Stimulated activated CD4-positive, alpha-beta T cell treated with anti-CD3 and anti-CD28 coated beads, TNF-alpha, amount 100 ng/mL, for 24 hours (primary cell): ENCODE measurements at places on chromosomes 2 and 18.

GRCh38 chr2:219688560-219689445, 61.4 kb downstream of the SLC4A3 start:
- no peak for DNase-seq

DNA sequence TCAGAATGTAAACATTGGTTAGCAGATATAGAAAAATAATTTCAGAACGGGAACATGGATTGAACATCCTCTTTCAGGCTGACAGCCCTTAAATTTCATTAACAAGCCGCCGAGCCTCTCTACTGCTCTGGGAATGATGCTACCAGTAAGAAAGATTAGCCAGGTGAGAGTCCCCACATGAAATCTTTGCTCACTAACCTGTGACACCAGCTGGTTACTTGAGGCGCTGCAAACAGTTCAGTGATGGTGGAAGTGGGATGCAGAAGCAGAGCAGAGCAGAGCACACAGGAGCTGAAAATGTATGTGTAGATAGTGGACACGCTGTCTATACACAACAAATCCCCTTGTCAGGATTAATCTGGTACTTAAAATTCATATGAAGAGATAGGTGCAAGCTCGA, 721.1 kb downstream of the DPP10 start:
- DNase-seq, result no peak

DNA sequence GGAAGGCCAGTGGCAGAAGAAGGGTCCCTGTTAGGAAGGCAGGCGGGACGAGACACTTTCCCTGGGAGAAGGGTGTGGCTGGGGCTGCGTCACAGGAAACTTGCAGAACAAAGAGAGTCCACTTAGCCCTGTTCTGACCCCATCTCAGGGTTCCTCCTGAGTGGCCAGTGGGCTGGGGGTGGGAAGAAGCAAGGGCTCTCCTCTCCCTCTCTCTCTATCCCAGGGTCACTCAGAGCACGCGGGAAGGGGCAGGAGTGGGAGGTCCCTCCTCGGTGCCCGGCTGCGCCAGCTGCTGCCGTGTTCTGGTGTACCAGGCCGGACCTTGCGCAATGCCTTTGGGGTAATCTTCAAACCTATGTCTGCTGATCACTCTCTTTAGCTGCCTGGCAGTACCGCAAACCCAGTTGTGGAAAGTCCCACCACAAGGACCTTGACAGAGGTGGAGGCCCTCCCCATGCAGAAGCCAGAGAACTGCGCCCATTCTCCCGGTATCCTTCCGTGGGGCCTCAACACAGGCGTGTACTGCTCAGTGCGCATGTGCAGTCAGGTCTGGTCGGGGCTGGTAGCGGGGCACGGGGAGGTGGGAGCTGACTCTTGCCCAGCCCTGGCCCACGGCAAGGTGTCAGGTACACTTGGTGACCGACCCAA, 47.8 kb upstream of the ST3GAL5 start:
- DNase-seq, result no peak

DNA sequence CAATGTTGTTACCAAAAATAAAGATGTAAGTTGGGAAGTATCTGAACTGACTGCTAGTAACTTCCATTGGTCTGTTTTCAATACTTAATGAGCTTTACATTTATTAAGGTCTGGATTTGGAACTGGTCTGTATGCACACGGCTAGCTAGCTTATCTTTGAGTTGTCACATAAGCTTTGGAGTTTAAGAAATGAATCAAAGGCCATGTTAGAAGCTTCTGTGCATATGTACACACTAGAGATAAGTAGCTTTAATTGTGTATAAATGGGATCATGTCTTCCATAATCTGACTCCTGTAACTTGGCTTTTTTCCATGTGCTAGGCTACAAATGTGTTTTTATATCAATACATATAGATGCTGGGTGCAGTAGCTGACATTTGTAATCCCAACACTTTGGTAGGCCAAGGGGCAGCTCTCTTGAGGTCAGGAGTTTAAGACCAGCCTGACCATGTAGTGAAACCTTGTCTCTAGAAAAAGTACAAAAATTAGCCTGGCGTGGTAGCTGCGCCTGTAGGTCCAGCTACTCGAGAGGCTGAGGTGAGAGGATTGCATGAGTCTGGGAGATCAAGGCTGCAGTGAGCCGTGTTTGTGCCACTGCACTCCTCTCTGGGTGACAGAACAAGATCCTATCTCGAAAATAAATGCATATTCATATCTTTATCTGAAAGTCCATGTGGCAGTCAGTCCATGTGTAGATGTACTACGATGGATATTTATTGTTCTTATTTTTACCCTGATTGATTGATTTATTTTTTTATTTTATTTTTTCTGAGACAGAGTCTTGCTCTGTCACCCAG, 27.2 kb downstream of the ATIC start:
- DNase-seq, result no peak

- no peak for DNase-seq
Measured at GRCh38 chr2:153222231-153223165, 256.1 kb downstream of the RPRM start.

DNA sequence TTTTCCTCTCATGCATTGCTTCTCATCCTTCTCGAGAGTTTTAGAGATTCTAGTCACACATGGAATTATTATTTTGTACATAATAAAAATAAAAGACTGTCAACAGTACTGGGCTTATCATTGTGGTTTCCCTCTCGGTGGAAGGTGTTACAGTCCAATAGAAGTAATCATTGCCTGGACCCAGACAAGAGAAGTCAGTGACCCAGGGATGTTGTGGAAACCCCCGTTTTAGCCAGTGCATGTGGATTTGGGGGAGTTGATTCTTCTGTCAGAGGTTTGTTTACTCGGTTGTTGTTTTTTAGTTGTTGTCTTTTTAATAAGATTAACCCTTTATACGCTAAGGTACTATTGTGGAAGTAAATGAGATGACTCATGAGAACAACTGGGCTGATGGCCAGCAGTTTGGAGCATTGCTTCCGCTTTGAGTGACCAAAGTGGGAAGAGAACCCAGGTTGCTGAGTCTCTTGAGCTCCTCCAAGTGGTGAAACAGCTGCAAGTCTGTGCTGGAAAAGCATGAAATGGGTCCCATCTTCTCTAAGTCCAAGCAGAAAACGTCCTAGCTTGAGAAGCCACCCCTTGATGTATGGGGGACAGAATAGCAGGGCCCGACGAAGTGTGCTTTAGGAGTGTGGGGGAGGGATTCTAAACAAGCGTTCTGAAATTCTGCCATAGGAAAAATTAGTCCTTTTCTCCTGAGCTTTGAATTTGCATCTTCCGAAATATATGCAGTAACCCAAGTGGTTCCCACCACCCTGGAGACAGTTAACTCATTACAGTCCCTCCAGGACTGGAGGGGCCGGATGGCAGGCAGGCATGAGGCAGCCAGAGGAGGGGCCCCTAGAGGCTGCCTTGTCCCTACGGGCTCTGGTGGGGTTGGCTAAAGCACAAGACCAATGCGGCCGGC, 61.8 kb upstream of the GPR45 start:
- DNase-seq, result no peak

DNA sequence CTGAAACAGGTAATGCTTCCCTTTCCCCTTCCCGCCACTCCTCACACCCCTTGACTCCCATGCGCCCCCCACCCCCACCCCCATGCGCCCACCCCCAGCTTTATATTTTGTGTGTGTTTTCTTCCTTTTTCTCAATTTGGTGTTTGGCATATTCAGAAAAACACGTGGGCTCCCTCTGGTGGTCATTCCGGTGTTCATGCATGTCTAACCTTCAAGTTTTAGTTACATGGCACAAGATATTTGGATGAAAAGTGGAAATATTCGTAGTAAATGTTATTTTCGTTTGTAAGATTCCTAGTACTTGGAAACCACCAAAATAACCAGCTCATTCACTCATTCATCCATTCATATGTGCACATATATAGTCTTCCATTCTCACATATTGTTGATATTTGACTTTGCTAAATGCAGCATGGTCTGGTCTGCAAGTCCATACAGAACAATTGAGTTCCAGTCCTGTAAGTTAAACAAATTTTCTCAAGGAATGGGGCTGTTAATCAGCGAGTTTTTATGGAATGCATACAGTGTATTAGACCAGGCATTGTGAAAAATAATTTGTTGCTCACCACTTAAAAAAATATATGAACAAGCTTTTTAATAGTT, 143.6 kb upstream of the MAP3K20 start:
- DNase-seq, result peak; percentile 20

GRCh38 chr18:48003426-48004349, 73.2 kb upstream of the SMAD2 start:
- no peak for DNase-seq

GRCh38 chr2:11572996-11573395, 39.2 kb downstream of the GREB1 start:
- DNase-seq, result no peak

DNA sequence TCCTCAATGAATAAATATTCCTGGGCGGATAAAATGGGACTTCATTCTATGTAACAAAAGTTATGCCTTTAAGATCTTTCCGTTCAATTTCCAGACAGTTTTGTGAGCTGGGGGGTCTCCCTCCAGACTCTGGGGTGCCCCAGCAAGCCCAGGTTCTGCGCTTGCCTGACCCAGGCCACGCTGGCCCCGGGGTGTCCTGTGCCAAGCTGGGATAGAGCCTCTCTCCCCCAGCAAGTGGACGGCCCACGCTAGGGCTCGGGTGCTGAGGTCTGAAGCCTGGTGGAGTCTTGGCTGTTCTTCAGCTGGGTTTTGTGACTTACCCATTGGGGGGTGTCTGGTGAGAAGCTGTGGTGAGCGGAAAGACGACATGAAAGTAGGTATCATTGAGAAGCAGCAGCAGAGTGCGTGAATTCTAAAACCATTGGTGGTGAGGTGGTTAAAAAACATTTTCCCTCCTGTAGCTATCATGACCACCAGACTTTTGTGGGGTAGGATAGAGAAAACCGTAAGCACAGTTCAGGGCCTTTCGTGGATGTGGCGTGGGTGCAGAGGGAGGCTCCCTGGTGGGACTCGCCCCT, 346.8 kb downstream of the ANAPC1 start:
- no peak for DNase-seq

DNA sequence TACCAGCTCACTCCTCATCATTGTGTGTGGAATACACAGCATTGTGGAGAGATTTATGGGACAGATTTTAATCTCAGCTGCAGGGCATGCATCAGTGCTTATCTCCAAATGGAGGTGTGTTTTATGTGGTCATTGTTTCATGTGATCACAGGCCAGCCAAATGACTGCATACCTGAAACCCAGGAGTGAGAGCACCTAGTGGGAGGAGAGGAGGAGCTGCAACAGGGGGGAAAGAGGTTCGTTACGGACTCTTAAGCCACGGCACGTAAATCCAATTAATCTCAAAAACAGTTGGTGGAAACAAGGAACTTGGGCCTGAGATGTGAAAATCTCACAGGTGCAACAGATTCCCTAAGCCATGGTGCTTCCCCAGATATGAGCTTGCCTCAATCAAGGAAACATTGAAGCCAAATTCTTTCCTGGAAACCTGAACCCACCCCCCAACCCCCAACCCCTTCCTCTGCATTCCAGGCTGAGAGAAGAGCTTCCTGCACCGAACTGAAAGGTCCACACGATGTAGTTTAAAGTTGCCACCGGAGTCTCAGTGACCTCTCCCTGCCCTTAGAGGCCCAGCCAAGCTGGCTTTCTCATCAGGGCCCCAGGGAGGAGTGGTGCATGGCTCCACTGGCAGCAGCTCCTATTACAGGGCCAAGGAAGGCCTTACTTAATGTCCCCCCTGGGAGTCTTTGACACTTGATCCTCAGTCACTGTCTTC, 167.4 kb downstream of the C1D start:
- no peak for DNase-seq

DNA sequence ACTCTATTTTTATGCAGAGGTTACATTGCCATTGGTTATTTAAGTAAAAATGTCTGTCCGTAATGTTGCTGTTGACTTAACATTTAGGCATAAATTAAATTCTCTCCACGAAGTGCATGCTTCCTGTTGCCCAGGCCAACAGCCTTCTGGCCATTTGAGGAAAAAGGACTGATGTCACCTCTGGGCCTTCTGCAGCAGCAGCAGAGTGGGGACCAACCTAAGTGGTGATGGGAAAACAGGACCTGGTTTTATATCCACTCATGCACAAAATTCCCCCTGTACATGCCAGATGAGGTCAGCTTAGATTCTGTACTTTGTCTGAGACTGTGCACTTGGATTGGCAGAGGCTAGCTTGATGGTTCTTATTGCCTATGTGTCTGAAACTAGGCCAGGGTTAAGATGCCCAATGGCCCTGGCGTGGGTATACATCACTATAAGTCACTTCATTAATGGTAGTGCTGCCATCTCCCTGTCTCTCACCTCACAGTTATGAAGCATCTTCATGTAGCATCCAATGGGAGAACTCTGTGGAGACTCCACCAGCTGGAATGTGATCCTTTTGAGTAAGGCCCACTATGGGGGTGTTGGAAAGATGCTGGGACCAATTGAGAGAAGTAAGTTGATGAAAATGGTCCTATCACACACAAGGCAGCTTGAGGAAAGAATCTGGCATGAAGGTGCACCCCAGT, 4.4 kb downstream of the ARHGAP25 start:
- DNase-seq, result no peak

- no peak for DNase-seq
Measured at GRCh38 chr2:241869087-241869961, at the start of gene RTP5. Gene RTP5, plus strand, starts transcription at chr2:241869729. Its CDS starts 28 bp downstream, at chr2:241869757.

- DNase-seq, result no peak
Measured at GRCh38 chr2:240655931-240656886, 26.5 kb downstream of the AQP12B start.

DNA sequence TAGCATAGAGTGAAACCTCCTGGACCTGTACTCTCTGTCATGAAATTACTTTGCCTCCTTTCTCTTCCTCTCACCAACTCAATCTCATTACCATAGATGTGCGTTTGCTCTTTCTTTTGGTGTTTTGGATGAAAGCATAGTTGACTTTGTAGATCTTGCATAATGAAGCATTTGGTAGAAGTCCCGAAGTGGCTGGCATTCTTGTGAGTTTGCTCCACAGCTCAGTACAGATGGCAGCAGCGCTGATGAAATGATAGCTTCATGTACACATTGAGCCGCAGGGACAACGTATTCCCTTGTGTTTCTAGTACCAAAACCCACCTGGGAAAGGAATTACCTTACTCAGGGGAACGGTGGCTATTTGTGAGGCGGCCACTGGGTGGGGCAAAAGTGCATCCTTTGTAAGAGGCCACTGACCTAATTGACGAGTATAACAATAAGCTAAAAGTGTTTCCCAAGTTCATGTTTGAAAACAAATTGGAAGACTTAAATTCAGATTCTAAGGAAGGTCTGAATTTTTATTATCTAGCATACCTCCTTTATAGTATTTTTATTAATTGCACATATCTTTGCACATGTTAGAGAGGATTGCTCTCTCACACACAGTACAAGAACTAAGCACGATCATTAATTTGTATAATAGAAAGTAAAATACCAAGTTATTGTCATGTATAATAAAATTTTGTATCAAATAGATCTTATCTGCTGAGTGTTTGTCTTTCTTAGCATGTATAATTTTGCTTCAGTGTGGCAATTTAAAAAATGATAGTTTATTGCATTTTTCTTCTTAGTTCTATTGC, 25.4 kb upstream of the CDH7 start:
- no peak for DNase-seq

DNA sequence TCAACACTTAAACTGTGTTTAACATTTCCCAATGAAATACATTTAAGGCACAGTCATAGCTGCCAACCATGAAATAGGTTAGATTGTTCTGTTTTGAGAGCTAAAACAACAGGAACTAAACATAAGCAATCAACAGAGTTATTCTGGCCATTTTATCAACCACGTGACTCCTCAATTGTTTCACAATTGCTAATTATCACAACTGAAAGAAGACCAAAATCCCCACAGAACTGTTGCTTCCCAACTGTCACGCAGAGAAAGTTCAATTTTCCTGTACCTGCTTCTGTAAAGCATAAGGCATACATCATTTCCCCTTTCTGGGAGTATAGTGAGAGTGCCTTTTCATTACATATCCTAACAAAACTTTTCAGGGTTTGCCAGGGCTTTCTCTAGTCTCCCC, 248.6 kb downstream of the EPHA4 start:
- DNase-seq, result no peak

- no peak for DNase-seq
Measured at GRCh38 chr2:141021109-141021508, 1109.7 kb downstream of the LRP1B start.
